Caudate nucleus (tissue), 63 donors: ENCODE measurements at places on chromosomes 3 and 15.

- DNase-seq = no peak
Observed at GRCh38 chr3:62621925-62622324, 248.6 kb upstream of the FEZF2 start.

DNA sequence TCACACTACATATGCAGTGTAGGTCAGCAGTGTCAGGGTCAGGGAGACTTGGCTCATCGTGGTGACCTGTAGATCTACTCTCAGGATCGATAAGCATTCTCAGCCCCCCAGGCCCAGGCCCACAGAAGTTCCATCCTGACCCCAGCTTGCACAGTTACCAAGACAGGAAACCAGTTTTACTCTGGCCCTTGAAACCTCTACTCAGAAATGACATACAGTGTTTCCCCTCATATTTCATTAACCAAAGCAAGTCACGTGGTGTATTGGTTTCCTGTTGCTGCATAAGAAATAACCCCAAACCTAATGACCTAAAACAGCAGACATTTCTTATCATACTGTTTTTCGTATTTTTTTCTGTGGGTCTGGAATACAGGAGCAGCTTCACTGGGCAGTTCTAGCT lies 242.2 kb downstream of the SLCO3A1 start:
- no peak for DNase-seq

GRCh38 chr15:28459279-28459678 lies 73.5 kb downstream of the GOLGA8G start:
- DNase-seq = no peak

DNA sequence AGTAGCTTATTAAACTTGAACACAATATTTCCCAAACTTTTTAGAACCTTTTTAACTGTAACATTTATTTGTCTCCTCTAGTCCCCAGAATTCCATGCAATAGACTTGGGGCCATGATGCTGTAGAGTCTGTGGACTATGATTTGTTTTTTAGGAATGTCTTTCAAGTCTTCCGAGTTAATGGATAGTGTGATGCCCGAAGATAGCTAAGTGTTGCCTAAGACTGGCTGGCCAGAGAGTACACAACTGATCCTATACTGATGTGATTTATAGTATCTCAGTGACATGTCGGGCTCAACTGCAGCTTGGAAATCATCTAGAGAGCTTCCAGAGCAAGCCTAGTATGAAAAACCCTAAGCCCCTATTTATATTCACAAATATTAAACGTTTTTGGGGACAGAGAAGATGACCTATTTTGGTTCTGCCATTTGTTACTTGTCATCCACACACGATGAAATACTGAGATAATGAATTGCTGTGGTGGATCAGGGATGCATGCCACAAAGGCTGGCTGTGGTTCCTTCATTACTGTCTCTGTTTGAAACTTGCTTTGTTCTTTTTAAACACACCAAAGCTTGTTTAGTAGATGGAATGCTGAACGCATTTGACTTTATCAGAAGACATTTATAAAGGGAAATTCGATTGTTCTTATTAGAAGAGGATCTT lies 507.4 kb downstream of the TAFA4 start:
- no peak for DNase-seq

DNA sequence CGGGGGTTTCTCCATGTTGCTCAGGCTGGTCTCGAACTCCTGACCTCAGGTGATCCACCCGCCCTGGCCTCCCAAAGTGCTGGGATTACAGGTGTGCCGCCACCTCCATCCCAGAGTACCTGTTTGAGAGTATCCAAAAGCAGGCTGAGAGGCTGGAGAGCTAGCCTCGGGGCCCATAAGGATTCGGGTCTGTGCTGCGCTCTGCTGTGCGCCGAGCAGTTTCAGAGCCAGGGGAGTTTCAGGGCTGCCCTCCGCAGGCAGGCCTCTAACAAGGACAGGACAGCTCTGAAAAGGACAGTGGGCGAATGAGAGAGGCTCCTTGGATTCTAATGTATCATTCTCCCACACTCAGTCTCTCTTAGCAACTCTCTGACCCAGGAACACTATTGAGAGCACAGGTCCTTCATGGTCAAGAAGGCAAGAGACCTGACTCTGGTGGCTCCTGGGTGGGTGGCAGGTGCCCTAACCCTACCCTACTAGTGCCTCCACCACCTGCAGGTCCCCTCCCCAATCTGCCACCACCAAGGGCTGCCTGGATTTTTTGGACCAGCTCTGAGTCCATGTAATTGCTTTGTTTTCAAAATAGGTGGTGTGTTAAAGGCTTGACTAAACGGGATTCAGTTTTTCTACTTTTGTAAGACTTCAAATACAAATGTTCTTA lies 27.8 kb downstream of the MAGEF1 start:
- DNase-seq = no peak

- no peak for DNase-seq
Observed at GRCh38 chr15:84833447-84834228, 16.5 kb downstream of the ALPK3 start.

GRCh38 chr3:17290894-17291293 lies 406.1 kb downstream of the PLCL2 start:
- DNase-seq = no peak

DNA sequence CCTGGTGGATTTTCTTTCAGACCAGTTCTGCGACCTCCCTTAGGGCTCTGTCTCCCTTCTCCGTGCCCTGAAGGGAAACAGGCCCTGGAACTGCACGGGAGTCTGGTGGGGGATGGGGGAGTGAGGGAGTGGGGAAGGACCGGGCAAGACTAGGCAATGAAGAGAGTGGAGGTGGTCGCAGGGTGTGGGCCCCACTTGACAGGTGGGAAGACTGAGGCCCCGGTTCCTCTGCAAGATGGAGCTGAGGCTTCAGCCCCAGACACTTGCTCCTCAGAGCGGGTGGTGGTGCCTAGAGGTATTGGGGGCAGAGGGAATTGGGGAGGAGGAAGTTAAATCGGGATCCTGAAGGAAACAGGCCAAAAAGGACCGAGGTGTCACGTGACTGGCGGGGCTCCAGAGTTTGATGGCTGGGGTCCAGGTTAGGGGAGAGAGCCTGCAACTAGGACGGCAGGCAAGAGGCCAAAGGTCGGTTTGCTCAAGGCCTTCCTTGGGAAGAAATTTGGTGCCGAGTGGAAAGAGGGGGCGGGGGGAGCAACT lies 597 bp upstream of the CAMK1 start:
- DNase-seq = peak; percentile 23

GRCh38 chr3:109806929-109807328 lies 469.6 kb upstream of the DPPA4 start:
- DNase-seq = peak; percentile 29

- no peak for DNase-seq
Observed at GRCh38 chr3:38579551-38580449, 69.7 kb downstream of the SCN5A start.

GRCh38 chr3:3201611-3202010 lies 22.1 kb upstream of the CRBN start:
- no peak for DNase-seq

DNA sequence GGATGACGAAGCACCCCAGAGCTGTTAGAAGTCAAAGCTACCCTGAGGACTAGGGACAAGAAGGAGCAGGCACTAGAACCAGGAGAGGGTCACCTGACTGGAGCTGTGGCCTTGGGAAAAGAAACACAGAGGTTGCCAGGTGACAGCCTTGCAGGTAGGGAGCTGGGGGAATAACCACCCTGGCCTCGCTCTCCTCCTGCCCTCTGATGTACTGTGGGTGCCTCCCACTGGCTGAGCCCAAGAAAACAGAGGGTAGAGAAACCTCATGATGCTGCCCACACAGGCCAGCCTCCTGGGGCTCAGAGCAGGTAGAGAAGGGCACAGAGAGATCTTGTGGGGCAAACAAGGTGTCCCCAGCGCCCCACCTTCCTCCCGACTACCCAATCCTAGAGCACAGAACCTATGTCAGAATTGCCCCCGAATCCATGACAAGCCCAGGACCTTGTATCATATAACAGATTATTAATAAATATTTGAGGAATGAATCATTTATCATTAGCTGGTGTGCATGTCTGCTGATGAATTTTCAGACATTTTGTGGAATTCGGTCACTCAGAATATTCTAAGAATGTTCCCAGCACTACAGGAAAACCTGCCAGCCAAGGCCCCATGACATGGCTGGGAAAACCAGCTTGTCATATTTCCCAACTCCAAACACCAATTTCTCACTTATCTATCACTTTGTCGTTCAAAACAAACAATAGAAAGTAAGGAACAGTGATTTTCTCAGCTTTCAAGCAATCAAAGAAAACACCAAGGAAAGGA lies 59.8 kb upstream of the MEX3B start:
- no peak for DNase-seq

GRCh38 chr3:195711813-195712534 lies 8.8 kb upstream of the MUC20 start:
- DNase-seq = no peak

DNA sequence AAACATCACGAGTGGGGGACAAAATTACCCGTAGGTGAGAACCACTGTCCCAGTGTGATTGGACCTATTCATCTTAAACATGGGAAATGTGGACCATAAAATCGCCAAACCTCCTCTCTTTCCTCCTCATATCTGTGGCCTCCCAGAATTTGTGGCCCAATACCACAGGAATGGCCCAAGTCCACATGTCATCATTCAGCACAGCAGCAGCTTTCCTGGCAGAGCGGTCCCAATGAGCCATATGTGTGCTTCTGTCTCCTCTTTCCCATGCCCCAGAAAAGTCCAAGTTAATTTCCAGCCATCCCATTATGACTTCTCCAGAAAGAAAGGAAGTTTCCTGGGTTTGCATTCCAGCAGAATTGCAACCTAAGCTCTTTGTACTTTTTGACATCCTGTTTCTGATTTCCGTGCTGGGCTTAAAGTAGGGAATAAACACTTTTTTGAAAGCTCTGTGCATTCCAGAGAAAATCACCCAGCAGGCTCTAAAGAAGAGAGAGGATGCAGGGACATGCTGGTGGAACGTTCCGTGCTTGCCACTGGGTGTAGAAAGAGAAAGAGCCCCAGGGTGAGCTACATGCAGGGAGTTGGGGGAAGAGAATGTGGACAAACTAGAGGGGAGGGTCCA lies 259.4 kb upstream of the PROK2 start:
- no peak for DNase-seq

DNA sequence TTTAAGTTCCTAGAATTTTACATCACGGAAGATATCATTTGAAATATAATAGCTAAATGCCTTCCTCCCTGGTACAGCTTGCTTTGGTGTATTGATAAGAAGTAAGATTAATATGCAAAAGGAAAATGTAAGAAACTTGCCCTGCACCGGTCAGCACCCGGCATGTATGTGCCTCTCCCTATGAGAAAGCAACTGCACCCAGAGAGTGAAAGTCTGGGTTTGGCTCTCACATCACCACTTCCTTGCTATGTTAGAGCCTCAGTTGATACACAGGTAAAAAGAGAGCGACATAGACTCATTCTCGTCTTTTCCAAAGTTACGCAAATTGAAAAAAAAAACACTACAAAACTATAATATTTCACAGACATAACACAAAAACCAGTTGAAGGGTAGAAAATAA lies 96.7 kb downstream of the FOXP1 start:
- DNase-seq = no peak

GRCh38 chr3:32596282-32596908 lies 25.7 kb upstream of the DYNC1LI1 start:
- no peak for DNase-seq

DNA sequence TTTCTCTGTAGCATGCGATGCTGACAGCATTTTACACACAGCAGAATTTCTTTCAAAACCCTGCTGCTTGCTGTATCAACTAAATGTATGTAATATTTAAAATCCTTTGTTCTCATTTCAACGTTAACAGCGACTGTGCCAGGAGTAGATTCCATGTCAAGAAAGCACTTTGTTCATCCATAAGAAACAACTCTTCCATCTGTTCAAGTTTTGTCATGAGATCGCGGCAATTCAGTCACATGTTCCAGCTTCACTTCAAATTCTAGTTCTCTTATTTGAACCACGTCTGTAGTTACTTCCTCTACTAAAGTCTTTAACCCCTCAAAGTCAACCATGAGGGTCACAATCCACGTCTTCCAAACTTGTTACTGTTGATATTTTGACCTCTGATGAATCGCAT lies 50.6 kb downstream of the SMARCC1 start:
- no peak for DNase-seq

DNA sequence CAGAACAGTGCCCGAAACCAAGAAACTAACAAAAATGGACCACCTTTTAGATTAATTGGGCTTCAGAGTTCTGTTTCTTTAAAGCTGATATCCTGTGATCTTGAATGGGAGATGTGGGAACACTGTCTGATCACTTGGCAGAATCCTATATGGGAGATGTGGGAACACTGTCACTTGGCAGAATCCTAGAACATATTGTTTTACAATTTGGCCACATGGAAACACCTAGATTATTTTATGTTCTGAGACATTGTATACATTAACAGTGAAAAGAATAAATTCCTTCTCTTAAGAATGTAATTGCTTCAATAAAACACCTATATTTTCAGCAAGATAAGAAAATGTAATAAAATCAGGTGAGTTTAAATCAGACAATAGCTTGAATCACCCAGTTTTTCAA lies 30.3 kb upstream of the PLSCR2 start:
- no peak for DNase-seq

DNA sequence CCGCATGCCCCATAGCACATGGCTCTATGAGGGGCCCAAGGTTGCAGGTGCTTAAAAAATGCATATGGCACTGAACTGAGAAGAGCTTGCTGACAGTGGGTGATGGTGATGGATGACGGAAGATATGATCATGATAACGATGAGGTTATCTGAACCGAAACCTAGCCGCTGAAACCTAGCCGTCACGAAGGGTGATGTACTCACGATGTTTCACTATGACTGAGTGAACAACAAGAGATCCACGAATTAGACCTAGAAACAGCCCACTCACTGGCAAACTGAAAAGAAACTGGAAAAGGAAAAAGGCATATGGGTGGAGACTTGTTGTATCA lies 57.6 kb upstream of the BCL6 start:
- DNase-seq = no peak

DNA sequence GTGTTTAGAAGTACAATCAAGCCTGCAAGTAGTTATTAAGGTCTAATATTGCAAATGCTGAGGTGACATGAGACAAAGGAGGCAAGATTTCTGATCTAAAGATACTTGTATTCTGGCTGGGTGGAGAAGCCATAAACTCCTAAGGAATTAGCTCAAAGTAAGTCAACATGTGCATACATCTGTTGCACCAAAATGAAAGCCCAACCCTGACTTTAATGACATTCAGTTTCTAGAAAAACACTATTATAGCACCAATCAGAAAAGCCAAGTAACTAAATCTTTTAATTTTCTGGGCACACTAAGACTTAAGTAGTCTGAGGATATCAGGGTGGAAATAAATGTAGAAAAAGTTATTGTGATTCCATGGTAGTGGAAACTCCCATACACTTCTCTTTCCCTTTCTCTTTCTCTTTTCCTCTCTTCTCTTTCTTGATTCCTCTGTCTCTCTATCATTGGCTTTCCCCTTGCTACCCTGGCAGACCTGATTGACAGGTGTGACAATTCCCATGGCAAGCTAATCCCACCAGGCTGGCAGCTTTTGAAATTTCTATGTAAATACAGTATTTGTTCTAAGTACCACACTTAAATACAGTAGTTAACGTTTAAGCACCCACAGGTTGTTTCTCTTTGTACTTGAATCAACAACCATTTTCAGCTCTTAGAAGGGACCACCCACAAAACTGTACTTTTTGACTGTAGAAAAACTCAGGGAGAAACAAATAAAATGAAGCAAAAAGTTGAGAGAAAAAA lies 528.4 kb upstream of the SEMA6D start:
- no peak for DNase-seq
